ENCODE measurements at places on chromosomes 12 and 14. TPM values are rescaled to one million over a fixed set of nuclear protein-coding genes. Genes with fewer than 3 reads are reported as not detected.

GRCh38 chr14:74891870-74892269 lies 10.2 kb downstream of the DLST start:
- ATAC-seq = no peak

DNA sequence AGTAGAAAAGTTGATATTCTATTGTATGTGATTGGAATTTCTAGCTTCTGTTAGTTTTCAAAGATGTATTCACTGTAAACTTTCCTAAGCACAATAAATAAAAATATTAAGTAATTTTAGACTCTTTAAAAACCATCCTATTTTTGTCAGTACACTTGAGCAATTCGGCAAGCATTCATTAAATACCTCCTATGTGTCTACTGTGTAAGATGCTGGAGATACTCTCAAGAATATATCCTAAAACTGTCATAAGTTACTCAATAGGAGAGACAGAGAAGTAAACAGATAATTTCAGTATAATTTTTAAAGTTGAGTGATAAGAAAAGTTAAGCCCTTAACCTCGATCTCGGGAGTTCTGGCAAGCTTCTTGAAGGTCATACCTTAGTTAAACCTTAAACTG lies 46.1 kb downstream of the FANCM start:
- no peak for ATAC-seq

DNA sequence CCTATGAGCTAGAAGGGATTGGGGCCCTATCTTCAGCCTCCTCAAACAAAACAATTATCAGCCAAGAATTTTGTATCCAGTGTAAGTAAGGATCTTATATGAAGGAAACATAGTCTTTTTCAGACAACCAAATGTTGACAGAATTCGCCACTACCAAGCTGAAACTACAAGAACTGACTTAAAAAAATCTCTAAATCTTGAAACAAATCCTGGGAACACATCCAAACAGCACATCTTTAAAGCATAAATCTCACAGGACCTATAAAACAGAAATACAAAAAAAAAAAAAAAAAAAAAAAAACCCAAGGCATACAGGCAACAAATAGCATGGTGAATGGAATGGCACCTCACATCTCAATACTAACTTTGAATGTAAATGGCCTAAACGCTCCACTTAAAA lies 41.3 kb upstream of the LMNTD1 start:
- ATAC-seq = no peak

DNA sequence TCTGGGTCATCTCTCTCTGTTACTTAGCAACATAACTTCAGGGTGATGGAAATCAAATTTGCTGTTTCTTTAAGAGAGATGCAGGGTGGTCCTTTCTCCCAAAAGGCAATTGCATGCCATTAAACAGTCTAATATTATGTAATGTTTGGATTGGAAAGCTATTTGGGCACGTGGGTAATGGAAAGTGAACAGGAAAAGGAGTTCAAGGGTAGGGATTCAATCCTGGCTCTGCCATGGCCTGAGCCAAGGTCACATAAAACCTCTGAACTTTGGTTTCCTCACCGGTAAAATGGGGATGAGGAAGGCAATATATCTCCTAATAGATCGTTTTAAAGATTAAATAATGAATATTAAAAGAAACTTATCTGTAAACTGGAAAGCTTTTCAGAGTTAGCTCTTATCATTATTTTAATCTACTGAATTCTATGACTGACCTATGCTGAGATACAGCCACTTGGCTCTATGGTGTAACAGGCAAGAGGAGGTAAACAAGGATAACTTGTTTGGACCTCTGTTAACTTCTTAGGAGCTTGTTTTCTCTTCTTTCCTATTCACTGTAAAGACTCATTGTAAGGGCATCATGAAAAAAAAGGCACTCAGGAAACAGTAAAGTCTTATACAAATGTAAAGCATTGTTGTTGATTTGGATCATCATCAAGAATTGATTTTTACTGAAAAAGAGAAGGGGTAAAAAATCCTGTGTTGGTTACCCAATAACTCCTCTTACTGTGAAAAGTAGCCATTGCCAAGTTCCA lies 55.7 kb upstream of the OVCH1 start:
- no peak for ATAC-seq

DNA sequence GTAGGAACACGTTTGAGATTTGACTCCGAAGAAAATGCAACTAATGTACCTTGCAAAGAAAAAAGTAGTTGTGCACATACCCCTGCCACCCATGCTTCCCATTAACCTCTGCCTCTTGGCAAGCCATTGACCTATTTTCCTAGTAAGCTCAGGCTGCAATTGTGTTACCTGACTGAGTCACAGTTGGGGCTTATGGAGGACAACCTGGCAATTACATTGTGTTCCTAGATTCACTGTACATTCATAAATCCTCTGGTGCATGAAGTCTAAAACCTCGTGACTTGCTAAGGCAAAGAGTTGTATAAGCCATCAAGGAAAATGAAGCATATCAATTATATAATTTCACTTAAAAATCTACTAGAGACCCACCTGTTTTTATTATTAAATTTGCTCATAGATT lies 62.0 kb upstream of the DUSP6 start:
- no peak for ATAC-seq

DNA sequence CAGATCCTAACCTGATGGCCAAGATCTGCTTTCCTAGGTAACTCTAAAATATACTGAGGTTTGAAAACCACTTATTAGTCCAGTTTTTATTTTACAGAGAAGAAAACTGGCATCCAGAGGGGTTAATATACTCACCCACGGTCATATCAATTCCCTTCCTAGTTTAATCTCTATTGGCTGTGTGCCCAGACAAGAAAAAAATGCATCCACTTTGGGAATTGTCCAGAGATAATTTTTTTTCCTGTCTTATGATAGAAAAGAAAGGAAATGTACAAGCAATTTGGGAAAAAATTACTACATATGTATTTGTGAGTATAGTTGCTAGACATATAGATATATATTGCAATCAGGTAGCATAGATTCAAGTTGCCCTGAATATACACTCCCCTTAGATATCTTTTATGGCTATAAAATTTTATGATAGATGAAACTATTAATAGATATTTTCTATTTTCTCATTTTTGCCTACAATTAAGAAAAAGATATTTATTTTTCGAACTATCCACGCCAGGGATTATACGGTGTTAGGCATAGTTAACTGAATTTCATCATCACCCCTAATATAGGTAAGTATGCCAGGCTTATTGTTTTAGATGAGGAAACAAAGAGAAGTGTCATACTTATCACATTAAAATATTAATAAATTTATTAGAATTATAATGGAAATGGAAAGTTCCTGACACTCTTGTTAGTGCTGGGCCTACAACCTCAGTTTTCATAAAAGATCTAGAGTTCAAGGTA lies 100.5 kb upstream of the SLC38A2 start:
- no peak for ATAC-seq

The ACVRL1 gene
- total RNA-seq = 10.6 TPM

The SERPINA5 gene
- 0.37 TPM for total RNA-seq

The COA8 gene
- 40.2 TPM for total RNA-seq

The FAM90A1 gene
- total RNA-seq = 0.38 TPM

The KRT83 gene
- total RNA-seq = 0.26 TPM

The STON2 gene
- total RNA-seq = 24.3 TPM
